ENCODE measurements at places on chromosomes 4 and X.

DNA sequence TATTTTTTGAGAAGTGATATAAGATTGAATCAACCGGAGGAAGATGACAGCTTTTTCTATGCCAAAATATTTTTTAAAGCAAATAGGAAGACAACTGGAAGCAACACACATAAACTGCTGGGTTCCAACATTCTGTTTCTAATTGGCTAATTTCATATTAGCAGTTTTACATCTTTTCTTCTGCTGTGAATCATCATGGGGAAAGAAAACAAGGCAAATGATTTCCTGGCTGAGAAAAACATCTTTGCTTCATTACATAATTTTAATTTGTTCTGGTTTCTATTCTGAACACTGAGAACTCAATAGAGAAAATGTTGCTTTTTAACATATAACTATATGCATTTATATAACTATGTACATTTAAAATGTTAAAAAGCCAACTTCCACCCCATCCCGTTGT is 2518.5 kb downstream of the ARAP2 start:
- no peak for DNase-seq

DNA sequence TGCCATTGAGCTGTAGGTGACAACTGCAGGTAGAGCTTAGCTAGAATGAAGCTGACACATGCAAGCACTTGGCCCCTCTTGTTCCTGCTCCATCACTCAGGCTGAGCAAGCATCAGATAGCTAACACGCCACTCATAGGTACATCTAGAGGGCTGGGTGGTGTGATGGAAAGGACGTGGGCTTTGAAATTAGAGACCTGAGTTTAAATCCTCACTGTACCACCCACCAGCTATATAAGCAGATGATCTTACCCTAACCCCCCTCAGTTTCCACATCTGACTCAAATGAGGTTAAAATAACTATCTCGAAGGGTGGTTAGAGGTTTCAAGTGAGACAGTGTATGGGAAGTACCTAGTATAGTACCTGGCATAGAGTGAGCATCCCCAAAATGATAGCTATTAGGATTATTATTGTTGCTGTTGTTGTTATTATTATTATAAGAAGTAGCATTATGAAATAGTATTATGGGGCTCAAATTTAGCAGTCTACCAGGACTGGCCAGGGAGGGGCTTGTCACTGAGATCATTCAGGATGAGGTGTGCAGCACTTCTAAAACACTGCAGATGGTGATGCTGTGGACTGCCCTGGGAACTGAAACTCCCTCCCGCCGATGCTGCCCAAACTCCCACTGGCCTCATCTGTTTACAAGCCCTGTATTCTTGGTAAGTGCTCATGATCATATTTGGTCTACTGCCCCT is 59.0 kb downstream of the REELD1 start:
- no peak for DNase-seq

DNA sequence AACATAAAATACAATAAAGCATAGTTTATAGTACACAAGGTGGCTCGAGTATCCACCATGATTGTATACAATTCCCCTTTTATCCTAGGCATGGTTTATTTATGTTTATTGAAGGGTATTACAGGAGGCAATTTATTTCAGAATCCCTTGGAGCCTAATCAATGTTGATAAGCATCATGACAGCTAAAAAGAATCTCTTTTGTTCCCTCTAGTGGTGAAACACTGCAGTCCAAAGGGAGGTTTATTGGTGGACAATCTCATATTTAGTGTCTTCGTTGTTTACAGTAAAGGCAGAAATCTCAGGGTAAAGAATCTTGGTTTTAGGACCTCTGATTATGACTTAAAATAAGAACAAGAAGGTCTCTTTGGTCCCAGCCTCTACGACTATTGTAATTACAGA is 1712.5 kb downstream of the C4orf33 start:
- DNase-seq = no peak

GRCh38 chr4:39922399-39922798 is 55.3 kb downstream of the PDS5A start:
- no peak for DNase-seq

- no peak for DNase-seq
Measured at GRCh38 chrX:3738509-3738908, 25.1 kb upstream of the PRKX start.

GRCh38 chr4:169119536-169119935 is 109.5 kb upstream of the CBR4 start:
- DNase-seq = no peak

DNA sequence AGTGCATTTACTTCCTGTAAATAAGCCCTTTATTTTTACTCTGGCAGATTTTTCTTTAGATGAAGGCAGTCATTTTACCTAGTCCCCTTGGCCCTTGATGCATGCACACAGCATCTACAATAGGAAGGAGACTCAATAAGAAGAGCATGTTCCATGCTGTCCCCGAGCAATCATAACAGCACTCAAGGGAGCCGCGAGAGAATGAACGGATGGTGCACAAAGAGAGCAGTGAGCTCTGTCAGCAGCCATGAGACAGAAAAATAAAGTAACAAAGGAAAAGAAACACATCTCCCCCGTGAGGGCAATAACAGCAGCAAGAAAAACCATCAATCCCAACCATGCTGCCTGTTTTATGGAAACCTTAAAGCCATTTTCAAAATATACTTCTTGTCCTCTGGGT is 11.9 kb downstream of the SMIM31 start:
- no peak for DNase-seq

All from effector memory CD8-positive, alpha-beta T cell (primary cell).